Lung microvascular endothelial cell (primary cell): ENCODE measurements at places on chromosomes 11 and 22. TPM values are rescaled to one million over a fixed set of nuclear protein-coding genes. Genes with fewer than 3 reads are reported as not detected.

TYR gene
- not detected in 2 replicates for total RNA-seq

NAT10 gene
- total RNA-seq = 9.4 and 13.3 TPM in 2 replicates

AAMDC gene
- 48.4 and 49.8 TPM in 2 replicates for total RNA-seq

MMP11 gene
- total RNA-seq = 3.4 and 5.0 TPM in 2 replicates

PRODH gene
- total RNA-seq = 0.22 TPM in 1 of 2 replicates, not detected in the other

MRGPRX4 gene
- 0.79 and 0.87 TPM in 2 replicates for total RNA-seq

OVOL1 gene
- not detected in 2 replicates for total RNA-seq

LRP4 gene
- total RNA-seq = 0.40 and 0.87 TPM in 2 replicates

TRIM49D2 gene
- not detected in 2 replicates for total RNA-seq

TSGA10IP gene
- total RNA-seq = not detected in 2 replicates

CRYBB3 gene
- total RNA-seq = under 0.01 and 0.22 TPM in 2 replicates

LRRC75B gene
- 2.6 TPM in 2 replicates for total RNA-seq

FREY1 gene
- 0.44 and 0.99 TPM in 2 replicates for total RNA-seq

BIRC3 gene
- 1.5 and 3.0 TPM in 2 replicates for total RNA-seq

ENTHD1 gene
- not detected in 2 replicates for total RNA-seq

GRAMD4 gene
- 26.4 and 50.6 TPM in 2 replicates for total RNA-seq

DSCAML1 gene
- under 0.01 TPM in 1 of 2 replicates, not detected in the other for total RNA-seq

SCUBE2 gene
- 0.87 and 0.99 TPM in 2 replicates for total RNA-seq

TRPM5 gene
- not detected in 2 replicates for total RNA-seq

APOA5 gene
- not detected in 2 replicates for total RNA-seq

ROM1 gene
- 2.4 and 3.3 TPM in 2 replicates for total RNA-seq

RFPL3 gene
- total RNA-seq = not detected in 2 replicates

LDHAL6A gene
- not detected in 2 replicates for total RNA-seq

RAB36 gene
- 0.20 and 0.44 TPM in 2 replicates for total RNA-seq

C1QTNF5 gene
- total RNA-seq = 65.6 and 93.1 TPM in 2 replicates

MS4A12 gene
- not detected in 2 replicates for total RNA-seq

C11orf91 gene
- under 0.01 TPM in 1 of 2 replicates, not detected in the other for total RNA-seq

LMO1 gene
- not detected in 2 replicates for total RNA-seq

CCDC87 gene
- total RNA-seq = under 0.01 and 0.20 TPM in 2 replicates

FIBIN gene
- not detected in 2 replicates for total RNA-seq

KCNE3 gene
- under 0.01 and 0.22 TPM in 2 replicates for total RNA-seq

GRM5 gene
- total RNA-seq = under 0.01 TPM in 1 of 2 replicates, not detected in the other

GGTLC3 gene
- not detected in 2 replicates for total RNA-seq

CCDC134 gene
- 2.4 and 4.8 TPM in 2 replicates for total RNA-seq

SLC35F2 gene
- total RNA-seq = 22.8 and 62.1 TPM in 2 replicates

DTX4 gene
- 8.7 and 61.5 TPM in 2 replicates for total RNA-seq

RAB38 gene
- total RNA-seq = 0.60 and 0.65 TPM in 2 replicates

THRSP gene
- not detected in 2 replicates for total RNA-seq

CABP2 gene
- not detected in 2 replicates for total RNA-seq

FGF3 gene
- not detected in 2 replicates for total RNA-seq

EML3 gene
- 19.0 and 25.2 TPM in 2 replicates for total RNA-seq

DKK3 gene
- total RNA-seq = 219 and 225 TPM in 2 replicates
